Tibial artery (tissue), 4 donors: ENCODE measurements at places on chromosomes 4 and X.

- DNase-seq: no peak
Measured at GRCh38 chr4:108628411-108628810, 8.0 kb downstream of the RPL34 start.

- no peak for DNase-seq
Measured at GRCh38 chrX:38247051-38247450, 26.4 kb upstream of the SRPX start.

DNA sequence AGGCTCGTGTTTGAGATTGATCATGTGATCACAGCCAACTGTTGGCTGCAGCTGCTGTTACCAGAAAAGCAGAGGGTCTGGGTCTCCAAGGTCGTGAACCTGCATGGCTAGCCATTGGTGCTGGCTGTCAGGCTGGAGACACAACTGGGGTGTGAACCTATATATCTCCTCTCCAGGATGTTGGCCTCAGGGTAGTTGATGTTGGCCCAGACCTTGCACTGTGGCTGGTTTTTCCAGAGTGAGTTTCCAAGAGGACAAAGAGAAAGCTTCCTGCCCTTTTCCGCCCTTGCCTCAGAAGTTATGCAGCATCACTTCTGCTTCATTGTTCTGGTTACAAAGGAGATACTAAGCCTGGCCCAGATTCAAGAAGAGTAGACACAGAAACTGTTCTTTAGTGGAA, 607.8 kb upstream of the HS3ST1 start:
- DNase-seq: no peak

GRCh38 chr4:169314906-169315305, 44.1 kb upstream of the SH3RF1 start:
- DNase-seq: peak; percentile 73

- no peak for DNase-seq
Measured at GRCh38 chr4:46992338-46992737, 1.0 kb downstream of the GABRA4 start.

GRCh38 chr4:165345666-165346417, 18.4 kb downstream of the MSMO1 start:
- DNase-seq: no peak

GRCh38 chr4:22348410-22348809, 167.5 kb downstream of the ADGRA3 start:
- no peak for DNase-seq

- DNase-seq: no peak
Measured at GRCh38 chrX:149248073-149248625, 257.0 kb downstream of the IDS start.

GRCh38 chr4:176230836-176231235, 35.5 kb upstream of the SPATA4 start:
- no peak for DNase-seq

- DNase-seq: no peak
Measured at GRCh38 chr4:172652369-172652768, 516.2 kb upstream of the GALNT7 start.
